Stimulated activated CD4-positive, alpha-beta T cell treated with anti-CD3 and anti-CD28 coated beads, Interleukin-4, amount 100 ng/mL, for 4 hours (primary cell): ENCODE measurements at places on chromosomes 11 and 22.
A peak's percentile ranks its signal among the peaks of the same experiment; 100 is the strongest.

DNA sequence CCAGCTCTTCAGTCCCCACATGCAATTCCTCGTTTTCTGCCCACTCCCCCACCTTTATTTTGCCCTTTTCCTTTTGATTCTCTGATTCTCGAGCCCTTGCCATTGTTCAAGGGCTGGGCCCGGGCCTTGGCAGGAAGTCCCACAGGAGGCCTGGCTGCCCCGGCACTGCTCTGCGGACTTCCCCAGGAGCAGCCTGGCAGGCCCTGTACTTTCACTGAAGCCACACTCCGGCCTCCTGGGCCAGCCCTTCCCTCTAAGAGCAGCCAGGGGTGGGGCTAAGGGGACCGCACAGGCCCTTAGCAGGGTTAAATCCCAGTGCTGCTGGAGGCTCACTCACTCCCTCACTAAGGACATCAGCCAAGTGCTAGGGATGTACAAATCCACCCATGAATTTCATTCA is 4.1 kb downstream of the LRRC32 start:
- DNase-seq: no peak

DNA sequence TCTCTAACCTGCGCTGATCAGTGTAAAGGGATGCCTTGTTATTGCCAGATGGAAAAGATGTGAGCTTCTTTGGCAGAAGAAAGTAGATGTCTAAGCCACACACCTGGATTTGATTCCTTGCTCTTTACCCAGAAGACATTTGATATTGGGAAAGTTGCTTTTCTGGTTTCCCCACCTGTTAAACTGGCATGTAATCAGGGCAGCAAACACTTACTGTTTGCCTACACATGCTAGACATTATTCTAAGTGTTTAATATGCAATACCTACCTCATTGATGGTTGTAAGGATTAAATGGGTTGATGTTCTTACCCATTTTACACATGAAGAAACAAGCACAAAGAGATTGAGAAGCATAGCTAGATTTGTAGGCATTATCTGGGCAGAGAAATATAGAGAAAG is 16.6 kb downstream of the ASRGL1 start:
- no peak for DNase-seq

GRCh38 chr22:42437488-42438292 is 5.5 kb upstream of the NFAM1 start:
- peak; percentile 79 for DNase-seq

- no peak for DNase-seq
Observed at GRCh38 chr11:110251836-110252235, 44.6 kb downstream of the RDX start.

DNA sequence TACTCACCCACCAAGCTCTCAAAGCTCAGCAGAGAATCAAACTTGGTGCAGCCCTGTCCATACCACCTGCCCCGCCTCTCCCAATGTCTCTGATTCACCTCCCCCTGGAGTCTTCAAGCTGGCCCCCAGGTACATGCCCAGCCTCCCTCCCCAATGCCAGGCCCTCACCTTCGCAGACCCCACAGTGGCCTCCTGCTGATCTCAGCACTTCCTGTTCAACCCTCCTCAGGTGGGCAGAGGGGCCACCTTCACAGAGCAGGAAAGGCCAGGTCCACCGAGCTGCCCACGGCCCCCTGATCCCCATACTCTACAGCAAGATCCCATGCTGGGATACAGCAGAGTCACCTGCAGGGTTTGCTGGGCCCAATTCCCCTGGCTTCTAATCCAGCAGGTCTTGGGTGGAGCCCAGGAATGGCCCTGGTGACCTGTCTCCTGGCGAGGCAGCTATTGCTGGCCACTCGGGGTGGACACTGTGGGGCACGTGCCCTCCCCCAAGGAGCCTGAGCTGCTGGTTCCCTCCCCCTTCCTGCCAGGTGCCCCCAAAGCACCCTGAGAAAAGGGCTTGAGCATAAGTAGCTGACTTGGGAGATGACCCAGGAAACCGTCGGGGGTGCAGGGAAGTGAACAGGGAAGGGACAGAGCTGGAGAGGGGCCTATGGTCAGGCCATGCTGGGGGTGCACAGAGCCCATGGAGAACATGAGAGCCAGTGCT is 150.7 kb downstream of the BRD1 start:
- no peak for DNase-seq

- DNase-seq: peak; percentile 77
Observed at GRCh38 chr11:45843158-45843924, 3.9 kb upstream of the CRY2 start.

- no peak for DNase-seq
Observed at GRCh38 chr11:110858547-110858921, 146.3 kb upstream of the ARHGAP20 start.

- DNase-seq: no peak
Observed at GRCh38 chr11:1271002-1271401, 38.4 kb downstream of the TOLLIP start.

GRCh38 chr11:115982666-115983065 is 478.5 kb upstream of the CADM1 start:
- DNase-seq: no peak

DNA sequence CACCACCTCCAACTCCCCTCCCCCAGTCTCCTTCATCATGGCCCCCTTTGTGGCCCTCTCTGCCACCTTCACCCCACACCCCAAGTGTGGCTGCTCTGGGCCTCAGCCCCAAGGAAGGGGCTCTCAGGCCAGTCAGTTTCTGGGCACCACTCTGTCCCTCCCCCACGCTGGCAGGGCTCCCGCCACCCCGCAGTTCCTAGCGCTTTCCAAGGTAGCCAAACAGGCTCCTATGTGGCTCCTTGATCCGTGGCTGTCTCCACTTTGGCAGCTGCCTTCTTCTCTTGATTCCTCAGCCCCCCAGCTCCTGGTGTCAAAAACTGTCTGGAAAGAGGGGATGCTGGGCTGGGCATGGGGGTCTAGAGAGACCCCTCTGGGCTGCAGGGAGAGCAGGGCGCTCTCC is 10.4 kb upstream of the CACNA1I start:
- DNase-seq: no peak

DNA sequence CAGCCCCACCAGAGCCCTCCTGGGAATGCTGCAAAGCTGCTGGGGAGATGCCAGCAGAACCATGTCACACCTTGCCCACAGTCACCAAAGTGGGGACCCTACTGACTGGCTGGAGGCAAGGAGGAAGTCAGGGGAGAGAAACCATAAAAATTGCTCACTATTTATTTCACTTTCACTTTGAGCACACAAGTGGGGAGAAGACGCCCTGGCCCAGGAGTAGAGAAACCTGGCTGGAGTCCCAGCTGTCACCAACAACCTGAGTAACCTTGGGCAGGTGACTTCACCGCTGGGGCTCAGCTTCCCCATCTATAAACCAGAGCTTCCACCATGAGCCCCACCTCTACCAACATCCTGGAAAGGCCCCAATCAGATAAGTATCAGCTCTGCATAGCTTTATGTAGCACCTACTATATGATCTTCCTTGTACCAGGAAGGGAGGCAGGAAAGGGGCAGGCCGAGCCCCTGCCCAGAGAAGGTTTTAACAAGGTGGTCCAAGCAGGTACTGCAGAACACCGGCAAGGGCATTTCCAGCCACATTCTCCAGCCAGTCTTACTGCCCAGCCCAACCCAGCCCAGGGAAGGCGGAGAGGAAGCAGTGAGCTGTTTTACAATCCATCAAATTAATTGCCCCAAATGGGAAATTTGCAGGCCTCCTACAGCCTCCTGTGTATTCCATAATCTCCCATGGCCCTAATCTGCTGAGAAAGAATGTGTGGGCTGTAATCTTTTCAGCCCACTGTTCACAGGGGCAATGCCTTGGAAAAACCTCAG is 27.6 kb downstream of the PLEKHA7 start:
- DNase-seq: peak; percentile 26

- no peak for DNase-seq
Observed at GRCh38 chr11:78037825-78038620, 14.9 kb upstream of the KCTD14 start.

- no peak for DNase-seq
Observed at GRCh38 chr22:25919452-25919851, 177.5 kb downstream of the MYO18B start.

DNA sequence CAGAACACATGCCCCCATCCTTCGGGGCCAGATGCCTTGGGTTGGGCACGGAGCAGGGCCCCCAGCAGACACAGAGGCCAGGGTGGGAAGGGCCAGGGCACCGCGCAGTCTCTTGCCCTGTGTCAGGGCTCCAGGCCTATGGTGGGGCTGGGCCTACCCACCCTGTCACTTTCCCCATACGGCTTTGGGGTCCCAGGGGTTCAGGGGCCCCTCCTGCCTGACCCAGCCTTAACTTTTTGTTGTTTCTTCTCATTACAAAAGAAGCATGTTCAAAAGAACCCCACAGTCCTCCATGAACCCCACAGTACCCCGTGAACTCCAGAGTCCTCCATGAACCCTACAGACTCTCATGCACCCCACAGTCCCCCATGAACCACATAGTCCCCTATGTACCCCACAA is 33.0 kb upstream of the CCDC188 start:
- DNase-seq: no peak

DNA sequence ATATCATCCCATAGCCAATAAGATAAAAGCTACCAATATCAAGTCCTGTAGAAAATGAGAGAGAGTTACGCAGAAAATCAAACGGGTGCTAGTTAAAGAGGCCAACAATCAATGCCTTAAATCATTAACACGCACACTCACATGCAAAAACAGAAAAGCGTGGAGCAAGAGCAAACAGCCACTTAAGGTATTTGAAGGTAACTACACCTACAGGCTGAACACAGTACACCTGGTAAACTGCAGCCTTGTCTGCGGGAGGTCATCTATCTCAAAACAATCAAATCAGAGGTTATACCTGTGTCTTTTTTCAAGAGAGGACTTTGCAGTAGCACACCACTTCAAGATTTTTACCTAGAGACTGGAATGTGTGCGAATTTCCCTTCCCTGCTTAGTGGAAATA is 23.6 kb downstream of the SLC35F2 start:
- no peak for DNase-seq

- DNase-seq: no peak
Observed at GRCh38 chr11:93267383-93267782, 63.2 kb upstream of the DEUP1 start.

DNA sequence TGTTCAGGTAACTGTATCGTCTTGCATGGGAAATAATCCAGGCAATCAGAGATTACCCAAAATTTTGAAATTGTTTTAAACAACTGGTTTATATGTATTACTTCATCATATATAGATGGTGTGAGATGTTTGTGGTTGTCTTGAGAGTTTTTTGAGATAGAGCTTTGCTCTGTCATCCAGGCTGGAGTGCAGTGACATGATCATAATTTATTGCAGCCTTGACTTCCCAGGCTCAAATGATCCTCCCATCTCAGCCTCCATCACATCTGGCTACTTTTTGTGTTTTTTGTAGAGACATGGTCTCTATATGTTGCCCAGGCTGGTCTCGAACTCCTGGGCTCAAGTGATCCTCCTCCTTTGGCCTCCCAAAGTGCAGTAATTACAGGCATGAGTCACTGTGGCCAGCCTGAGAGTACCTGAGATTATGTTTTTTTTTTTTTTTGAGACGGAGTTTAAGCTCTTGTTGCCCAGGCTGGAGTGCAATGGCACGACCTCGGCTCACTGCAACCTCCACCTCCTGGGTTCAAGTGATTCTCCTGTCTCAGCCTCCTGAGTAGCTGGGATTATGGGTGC is 11.5 kb downstream of the CTNND1 start:
- DNase-seq: no peak

GRCh38 chr11:121466063-121466794 is 13.5 kb upstream of the SORL1-AS1 start:
- peak; percentile 38 for DNase-seq

GRCh38 chr11:94895971-94896370 is 77.4 kb downstream of the CWC15 start:
- DNase-seq: no peak

GRCh38 chr11:130381317-130381716 is 47.1 kb downstream of the ADAMTS8 start:
- no peak for DNase-seq

GRCh38 chr22:46737976-46738646 is at the start of gene CERK:
TSS of gene CERK (minus strand) at chr22:46738252. CDS start at chr22:46738148, 104 bp downstream.
- DNase-seq: peak; percentile 59

- no peak for DNase-seq
Observed at GRCh38 chr22:31866918-31867317, 77.4 kb upstream of the YWHAH start.

DNA sequence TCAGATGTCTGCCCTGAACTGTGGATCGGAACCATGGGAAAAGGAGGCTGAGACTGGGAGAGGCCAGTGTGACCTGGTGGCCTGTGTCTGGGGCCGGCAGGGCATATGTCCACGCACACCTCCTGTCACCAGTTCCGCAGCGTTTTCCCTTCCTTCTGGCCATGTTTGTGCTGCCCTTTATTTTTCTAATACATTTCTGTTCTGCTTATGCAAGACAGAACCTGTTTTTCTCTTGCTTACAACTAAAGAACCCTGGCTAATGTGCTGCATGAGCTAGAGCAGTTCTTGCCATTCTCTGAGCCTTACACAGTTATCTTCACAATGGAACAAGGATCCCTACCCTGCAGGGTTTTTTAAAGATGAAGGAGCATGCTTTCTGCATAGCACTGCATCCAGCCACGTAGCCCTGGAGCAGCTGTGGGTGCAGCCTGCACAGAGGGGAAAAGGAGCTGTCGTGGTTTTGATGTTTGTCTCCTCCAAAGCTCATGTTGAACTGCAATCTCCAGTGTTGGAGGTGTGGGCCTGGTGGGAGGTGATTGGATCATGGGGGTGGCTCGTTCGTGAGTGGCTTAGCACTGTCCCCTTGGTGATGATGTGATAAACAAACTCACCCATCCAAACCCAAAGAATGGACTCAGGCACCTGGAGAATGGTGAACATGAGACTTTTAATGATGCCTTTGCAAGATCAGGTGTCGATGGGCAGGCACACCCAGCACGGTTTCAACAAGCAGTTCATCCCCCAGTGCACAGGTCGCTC is 84.8 kb upstream of the SHANK2 start:
- DNase-seq: no peak

- DNase-seq: no peak
Observed at GRCh38 chr11:108927791-108928545, 263.1 kb downstream of the DDX10 start.

DNA sequence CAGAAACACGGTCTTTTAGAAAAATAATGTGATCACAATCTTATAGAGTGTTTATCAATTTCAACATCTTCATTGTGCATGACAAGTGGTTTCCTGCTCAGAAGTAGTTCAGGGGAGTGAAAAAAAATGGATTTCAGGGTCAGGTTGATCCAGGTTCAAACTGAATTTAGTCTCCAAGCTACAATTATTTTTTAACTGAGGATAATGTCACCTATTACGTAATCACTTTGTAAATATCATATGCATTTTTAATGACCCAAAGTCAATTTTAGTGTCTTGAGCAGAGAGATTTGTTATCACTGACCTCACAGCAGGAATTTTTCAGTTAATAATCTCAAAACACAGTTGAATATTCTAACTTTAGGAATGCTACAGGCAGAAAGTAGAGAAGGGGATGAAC is 627.2 kb upstream of the LUZP2 start:
- no peak for DNase-seq

GRCh38 chr22:44085743-44086270 is 61.7 kb downstream of the PARVB start:
- DNase-seq: no peak

GRCh38 chr22:50714150-50714549 is 23.9 kb upstream of the ACR start:
- no peak for DNase-seq

- no peak for DNase-seq
Observed at GRCh38 chr11:84012171-84012826, 726.1 kb upstream of the CCDC90B start.

- no peak for DNase-seq
Observed at GRCh38 chr22:21571679-21572078, 4.2 kb downstream of the UBE2L3 start.
